ENCODE measurements at places on chromosomes 1 and 21. TPM values are rescaled to one million over a fixed set of nuclear protein-coding genes. Genes with fewer than 3 reads are reported as not detected.

The OR2AK2 gene
- total RNA-seq = 0.41 TPM

- no peak for DNase-seq
Observed at GRCh38 chr1:154265586-154265985, 6.8 kb upstream of the HAX1 start.

- DNase-seq = no peak
Observed at GRCh38 chr1:18666317-18666920, 35.8 kb downstream of the PAX7 start.

DNA sequence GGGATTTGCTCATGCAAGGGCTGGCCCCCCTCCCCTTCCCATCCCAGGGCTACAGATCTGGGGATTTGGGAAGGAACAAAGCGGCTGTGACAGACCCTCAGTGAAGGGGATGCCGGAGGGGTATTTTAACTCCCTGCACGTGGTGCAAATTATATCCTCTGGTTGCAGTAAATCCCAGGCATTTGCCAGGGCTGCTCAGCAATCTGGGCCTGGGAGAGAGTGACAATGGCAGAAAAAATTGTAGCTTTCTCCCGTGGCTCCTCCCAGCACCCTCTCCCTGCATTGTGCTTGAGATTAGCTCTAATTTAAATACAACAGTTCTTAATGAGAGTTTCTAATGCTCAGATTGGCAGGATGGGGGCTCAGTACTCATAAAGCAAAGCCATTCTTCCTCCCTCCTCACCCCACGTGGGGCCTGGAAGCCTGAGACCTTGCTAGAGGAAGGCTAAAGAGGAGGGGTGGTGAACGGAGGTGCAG, 129.9 kb upstream of the CD34 start:
- no peak for DNase-seq

The C1orf115 gene
- total RNA-seq = 60.7 TPM

The OR14K1 gene
- total RNA-seq = not detected

- DNase-seq = no peak
Observed at GRCh38 chr1:110205591-110206155, 4.4 kb upstream of the KCNC4 start.

The SPRR2A gene
- not detected for total RNA-seq

The VPS13D gene
- 34.6 TPM for total RNA-seq

All from frontal cortex (tissue), 4 donors.